ENCODE measurements at places on chromosomes 6 and 20.

GRCh38 chr6:150705392-150705791, 105.7 kb downstream of the PLEKHG1 start:
- DNase-seq = no peak

- no peak for DNase-seq
Observed at GRCh38 chr6:16991981-16992629, 109.7 kb upstream of the STMND1 start.

- DNase-seq = no peak
Observed at GRCh38 chr6:20314866-20315845, 86.5 kb upstream of the E2F3 start.

DNA sequence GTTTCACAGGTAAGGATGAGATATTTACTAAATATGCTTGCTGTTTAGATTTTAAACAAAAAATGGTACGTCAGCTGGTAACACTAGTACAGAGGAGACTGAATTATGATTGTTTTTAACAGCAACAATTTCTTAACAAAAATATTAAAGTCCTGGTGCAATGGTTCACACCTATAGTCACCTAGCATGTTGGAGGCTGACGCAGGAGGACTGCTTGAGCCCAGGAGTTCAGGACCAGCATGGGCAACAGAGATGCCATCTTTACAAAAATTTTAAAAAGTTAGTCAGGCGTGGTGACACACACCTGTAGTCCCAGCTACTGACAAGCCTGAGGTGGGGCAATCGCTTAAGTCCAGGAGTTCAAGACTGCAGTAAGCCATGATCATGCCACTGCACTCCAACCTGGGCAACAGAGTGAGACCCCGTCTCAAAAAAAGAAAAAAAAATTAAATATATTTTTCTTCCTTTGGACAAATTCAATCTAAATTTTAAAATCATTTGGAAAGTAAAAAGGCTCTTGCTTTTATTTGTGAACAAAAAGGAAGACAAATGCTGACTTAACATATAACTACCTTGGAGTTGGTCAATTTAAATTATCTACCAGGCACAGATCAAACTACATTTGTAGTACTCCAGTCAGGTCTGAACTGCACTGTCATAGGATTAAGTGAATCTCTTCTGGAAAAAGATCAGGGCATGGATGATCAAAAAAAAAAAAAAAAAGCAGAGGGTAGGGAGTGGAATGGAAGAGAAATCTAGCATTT, 38.2 kb upstream of the RUNX2 start:
- DNase-seq = no peak

- DNase-seq = peak; percentile 70
Observed at GRCh38 chr6:138692978-138693909, 80.3 kb upstream of the CCDC28A start.

DNA sequence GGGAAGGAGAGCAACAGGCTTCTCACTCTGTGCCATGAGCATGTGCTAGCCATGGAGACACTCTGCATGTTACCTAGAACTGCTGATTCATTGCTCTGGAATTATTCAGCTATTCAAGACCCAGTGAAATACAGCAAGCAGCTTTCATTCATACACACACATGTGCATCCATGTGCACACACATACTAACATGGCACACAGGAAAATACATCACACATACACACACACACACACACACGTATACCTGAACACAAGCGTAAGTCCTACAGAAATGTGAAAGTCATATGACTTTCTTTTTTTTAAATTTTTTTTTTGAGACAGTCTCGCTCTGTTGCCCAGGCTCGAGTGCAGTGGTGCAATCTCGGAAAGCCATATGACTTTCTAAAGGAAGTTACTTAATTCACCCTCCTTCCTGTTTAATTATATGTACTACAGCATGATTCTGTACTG, 108.2 kb upstream of the NFATC2 start:
- peak; percentile 82 for DNase-seq

DNA sequence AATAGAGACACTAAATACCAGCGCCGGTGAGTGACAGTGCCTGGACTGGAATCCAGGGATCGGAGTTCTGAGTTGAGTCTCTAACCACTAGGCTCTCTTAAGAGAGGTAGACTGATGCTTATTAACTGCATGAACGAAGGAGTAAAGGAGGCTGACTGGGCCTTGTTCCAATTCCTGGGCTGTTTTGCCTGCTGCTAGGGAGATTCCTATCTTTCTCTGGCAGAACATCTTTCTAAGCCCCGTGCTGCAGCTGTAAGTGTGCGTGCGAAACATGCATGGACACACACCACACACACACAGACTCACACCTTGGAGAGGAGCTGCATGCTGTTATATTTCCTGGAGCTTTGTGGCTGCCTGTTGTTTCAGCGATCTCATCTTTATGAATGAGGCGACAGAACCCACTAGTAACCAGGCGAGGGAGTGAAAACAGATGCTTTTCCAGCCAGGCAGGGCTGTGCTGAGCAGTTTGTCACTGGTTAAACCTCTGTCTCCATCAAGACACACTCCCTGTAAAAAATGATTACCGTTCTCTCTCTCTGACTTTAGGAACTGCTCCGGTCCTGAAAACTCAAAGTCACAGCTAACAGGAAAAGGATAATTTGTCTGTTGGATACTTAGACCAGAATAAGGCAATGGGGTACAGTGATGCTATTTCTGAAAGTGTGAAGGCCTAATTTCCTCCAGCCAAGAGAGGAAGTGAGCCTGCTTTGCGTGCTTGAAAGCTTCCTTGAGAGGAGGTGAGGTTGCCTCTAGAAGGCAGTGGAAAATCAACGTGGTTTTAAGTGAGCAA, 157.4 kb upstream of the ZNF217 start:
- peak; percentile 62 for DNase-seq

DNA sequence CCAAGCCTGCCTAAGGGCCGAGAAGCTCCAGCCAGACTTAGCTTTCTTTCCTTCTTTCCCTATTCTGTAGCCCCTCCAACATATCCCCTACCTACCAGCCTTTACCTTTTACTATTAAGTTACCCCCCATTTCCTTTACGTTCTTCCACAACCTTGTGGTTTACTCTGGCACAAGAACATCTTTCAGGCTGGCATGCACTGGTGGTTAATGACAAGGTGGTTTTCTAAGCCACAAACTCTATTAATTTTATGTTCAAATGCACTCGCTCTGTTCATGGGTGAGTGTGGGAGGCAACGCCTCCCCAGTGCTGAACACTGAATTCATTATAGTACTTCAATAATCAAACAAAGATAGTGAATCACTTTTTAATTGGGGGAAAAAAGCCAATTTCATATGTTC, 64.4 kb downstream of the TRERF1 start:
- DNase-seq = no peak

DNA sequence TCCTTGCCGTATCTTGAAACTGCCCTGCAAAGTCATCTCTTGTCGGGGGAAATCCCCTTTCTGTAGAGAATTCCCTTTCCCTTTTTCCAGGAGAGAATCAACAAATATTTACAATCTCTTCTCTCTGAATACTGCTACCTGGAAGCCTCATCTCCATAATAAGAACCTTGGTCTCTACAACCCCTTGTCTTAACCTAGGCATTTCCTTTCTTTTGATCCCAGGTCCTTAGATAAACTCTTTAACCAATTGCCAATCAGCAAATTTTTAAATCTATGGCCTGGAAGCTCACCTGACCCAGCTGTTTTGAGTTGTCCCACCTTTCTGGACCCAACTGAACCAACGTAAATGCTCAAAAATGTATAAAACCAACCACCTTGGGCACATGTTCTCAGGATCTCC, 30.6 kb upstream of the SEC63 start:
- no peak for DNase-seq

- DNase-seq = peak; percentile 19
Observed at GRCh38 chr6:125987026-125987617, 782 bp downstream of the TRMT11 start.
